SW 1271 (cell line): ENCODE measurements at places on chromosomes 13 and 19.

GRCh38 chr13:74191410-74191809 is 57.2 kb upstream of the KLF12 start:
- no peak for DNase-seq

GRCh38 chr13:71797517-71797916 is 69.5 kb downstream of the DACH1 start:
- DNase-seq = no peak

- peak; percentile 70 for DNase-seq
These were observed 63.6 kb downstream of the ZNF429 start for GRCh38 chr19:21568816-21569493.

DNA sequence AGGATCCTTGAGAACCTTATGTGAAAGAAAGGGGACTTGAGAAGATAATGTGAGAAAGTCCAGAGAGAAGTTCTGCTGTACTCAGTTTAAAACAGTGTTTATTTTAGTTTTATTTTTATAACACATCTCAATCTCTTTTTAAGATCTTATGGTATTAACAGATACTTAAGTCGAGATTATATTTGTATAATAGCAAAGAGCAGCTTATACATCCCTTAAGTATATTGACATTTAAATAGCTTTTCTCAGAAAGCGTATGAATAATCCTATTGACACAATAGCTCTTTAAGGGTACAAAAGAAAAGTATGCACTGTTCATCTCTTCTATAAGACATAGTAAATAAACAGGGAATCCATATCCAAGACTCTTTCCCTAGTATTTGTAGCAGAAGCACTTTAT is 42.2 kb downstream of the TDRD3 start:
- no peak for DNase-seq

- no peak for DNase-seq
These were observed 16.9 kb upstream of the AP1M2 start for GRCh38 chr19:10603873-10604459.

DNA sequence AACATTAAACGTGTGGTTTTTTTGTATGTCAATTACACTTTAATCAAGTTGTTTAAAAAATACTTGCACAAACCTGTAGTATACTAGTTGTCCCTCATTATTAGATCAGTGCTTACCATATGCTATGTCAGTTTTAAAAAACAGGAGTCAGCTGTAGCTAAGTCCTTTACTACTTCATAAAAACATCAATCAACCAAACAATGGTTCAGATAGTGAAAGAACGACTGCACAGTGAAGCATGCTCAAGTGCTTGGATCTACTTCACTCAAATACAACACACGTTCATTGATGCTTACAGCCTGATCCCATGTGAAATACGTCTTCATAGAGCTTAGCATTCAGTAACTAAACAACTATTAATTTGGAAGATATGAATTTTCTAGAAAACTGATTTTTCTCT is 225.0 kb downstream of the FGF14 start:
- DNase-seq = no peak

- DNase-seq = no peak
These were observed 2.6 kb downstream of the AP1M1 start for GRCh38 chr19:16200038-16201010.

DNA sequence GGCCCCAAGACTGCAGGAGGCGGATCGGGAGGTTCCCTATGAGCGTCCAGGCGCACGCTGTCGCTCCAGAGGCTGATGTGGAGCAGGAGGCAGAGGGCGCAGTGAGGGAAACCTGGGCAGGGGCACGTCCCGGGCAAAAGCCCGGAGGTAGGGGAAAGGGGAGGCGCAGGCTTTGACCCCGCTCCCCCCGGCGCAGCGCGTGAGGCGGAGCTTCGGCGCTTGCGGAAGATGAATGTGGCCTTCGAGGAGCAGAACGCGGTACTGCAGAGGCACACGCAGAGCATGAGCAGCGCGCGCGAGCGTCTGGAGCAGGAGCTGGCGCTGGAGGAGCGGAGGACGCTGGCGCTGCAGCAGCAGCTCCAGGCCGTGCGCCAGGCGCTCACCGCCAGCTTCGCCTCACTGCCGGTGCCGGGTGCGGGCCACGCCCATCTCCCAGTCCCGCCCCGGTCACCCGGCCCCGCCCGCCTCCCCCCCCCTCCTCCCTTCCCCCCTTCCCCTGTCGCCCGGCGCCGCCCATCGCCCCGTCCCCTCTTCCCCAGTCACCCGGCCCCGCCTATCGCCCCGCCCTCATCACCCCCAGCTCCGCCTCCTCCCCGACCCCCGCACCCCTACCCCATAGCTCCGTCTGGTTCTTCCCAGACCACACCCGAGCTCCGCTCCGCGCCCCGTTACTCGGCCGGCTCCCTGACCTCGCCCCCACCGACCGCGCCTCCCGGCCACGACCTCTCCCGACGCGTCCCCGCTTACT is 4.1 kb downstream of the HMG20B start:
- no peak for DNase-seq
